Mesendoderm (in vitro differentiated cells): ENCODE measurements at places on chromosomes 4 and X.
A peak's percentile ranks its signal among the peaks of the same experiment; 100 is the strongest.

- no peaks in the 10 kb centered on the region for H3K4me1 ChIP-seq
- H3K27ac ChIP-seq: no peak overlapping the region
- H3K4me3 ChIP-seq: no peak overlapping the region
- no peak for DNase-seq
These were observed 25.3 kb downstream of the FAM47E start for GRCh38 chr4:76276813-76277212.

- no peaks in the 10 kb centered on the region for H3K36me3 ChIP-seq
- no peak overlapping the region for H3K27ac ChIP-seq
- no peak overlapping the region for H3K4me3 ChIP-seq
- DNase-seq: no peak
These were observed 54.0 kb downstream of the MAML3 start for GRCh38 chr4:140099983-140100382.

GRCh38 chr4:101981756-101982155 is 191.2 kb downstream of the BANK1 start:
- no peak overlapping the region for H3K27ac ChIP-seq
- no peaks in the 10 kb centered on the region for H3K36me3 ChIP-seq
- H3K4me1 ChIP-seq: no peaks in the 10 kb centered on the region
- H3K4me3 ChIP-seq: no peak overlapping the region

GRCh38 chr4:6327220-6327917 is 57.7 kb downstream of the WFS1 start:
- H3K27me3 ChIP-seq: no peaks in the 10 kb centered on the region
- no peak overlapping the region for H3K27ac ChIP-seq
- peak; percentile 76 for DNase-seq
- no peaks in the 10 kb centered on the region for H3K36me3 ChIP-seq

- H3K4me1 ChIP-seq: no peaks in the 10 kb centered on the region
- no peaks in the 10 kb centered on the region for H3K36me3 ChIP-seq
- H3K27ac ChIP-seq: no peak overlapping the region
- no peak for DNase-seq
- no peaks in the 10 kb centered on the region for H3K27me3 ChIP-seq
- H3K4me3 ChIP-seq: no peak overlapping the region
These were observed 1115.4 kb downstream of the STPG2 start for GRCh38 chr4:97027728-97028410.

DNA sequence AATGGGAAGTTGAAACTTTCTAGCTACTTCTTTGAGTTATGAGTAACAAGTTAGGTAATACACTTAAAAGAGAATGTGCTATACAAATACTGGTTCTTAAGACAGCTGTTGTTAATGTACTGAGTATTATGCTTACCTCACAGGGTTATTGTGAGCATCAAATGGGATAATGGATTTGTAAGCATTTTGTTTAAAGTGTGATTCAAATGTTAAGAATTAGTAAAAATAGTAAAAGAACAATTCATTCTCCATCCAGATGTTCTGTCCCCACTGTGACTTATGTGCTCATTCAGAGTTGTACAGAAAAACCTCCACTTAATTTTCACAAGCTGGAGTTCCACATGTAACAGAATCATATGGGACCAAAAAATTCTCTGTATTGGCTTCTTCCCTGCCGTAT is 63.6 kb downstream of the AR start:
- H3K36me3 ChIP-seq: no peaks in the 10 kb centered on the region
- H3K27me3 ChIP-seq: no peaks in the 10 kb centered on the region
- no peak overlapping the region for H3K27ac ChIP-seq
- no peak for DNase-seq
- no peaks in the 10 kb centered on the region for H3K4me1 ChIP-seq
- no peak overlapping the region for H3K4me3 ChIP-seq

- H3K27me3 ChIP-seq: no peaks in the 10 kb centered on the region
- H3K4me3 ChIP-seq: no peak overlapping the region
- no peak overlapping the region for H3K27ac ChIP-seq
- peaks cover 2% of the 10 kb centered on the region for H3K4me1 ChIP-seq
These were observed 139.0 kb downstream of the TSPAN5 start for GRCh38 chr4:98519268-98519977.

GRCh38 chr4:1760521-1761071 is 32.5 kb upstream of the FGFR3 start:
- no peaks in the 10 kb centered on the region for H3K4me1 ChIP-seq
- H3K36me3 ChIP-seq: no peaks in the 10 kb centered on the region
- no peak overlapping the region for H3K27ac ChIP-seq
- no peak overlapping the region for H3K4me3 ChIP-seq

GRCh38 chr4:94575652-94576051 is 123.9 kb downstream of the PDLIM5 start:
- peaks cover 3% of the 10 kb centered on the region for H3K4me1 ChIP-seq
- no peaks in the 10 kb centered on the region for H3K27me3 ChIP-seq
- no peak overlapping the region for H3K4me3 ChIP-seq
- peak; percentile 34 for DNase-seq
- no peaks in the 10 kb centered on the region for H3K36me3 ChIP-seq

DNA sequence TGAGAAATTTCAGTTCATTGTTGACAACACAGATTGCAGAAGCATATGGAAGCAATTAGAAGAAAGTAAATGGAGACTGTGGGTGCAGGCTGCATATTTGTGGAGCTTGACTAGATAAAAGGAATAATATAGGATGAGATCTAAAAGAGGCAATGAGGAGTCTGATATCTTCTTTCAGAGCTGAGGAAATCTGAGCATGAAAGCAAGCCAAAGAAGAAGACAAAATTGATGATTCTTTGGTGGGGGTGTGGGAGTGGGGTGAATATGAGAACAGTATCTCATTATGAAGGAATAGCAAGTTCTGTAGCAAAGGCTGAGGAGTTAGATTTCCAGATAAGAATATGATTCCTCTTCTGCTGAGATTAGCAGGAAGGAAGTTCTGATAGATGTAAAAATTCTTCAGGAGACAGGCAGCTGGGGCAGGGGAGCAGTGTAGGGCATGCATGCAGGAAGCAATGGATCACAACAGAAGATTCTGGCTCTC is 6.1 kb upstream of the PDHA2 start:
- H3K4me1 ChIP-seq: no peaks in the 10 kb centered on the region
- no peak overlapping the region for H3K4me3 ChIP-seq
- H3K27ac ChIP-seq: no peak overlapping the region
- H3K36me3 ChIP-seq: no peaks in the 10 kb centered on the region
- no peaks in the 10 kb centered on the region for H3K27me3 ChIP-seq

DNA sequence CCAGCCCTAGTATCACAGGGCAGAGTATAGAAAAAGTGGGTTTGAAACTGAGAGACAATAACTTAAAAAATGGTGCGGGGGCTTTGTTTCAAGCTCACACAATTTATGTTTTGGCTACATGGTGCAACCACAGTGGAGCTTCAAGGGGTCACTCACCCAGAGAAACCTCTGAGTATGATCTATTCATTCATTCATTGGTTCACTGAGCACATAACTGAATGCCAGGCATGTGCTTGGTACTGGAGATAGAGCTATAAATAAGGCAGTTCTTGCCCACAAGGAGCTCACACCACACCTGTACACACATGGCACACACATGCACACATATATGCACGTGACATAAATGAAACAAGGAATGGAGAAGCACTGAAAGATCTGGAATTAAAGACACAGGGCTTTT is 171.4 kb downstream of the NHS start:
- H3K27ac ChIP-seq: no peak overlapping the region
- H3K27me3 ChIP-seq: no peaks in the 10 kb centered on the region
- no peak for DNase-seq
- no peaks in the 10 kb centered on the region for H3K4me1 ChIP-seq
- H3K36me3 ChIP-seq: no peaks in the 10 kb centered on the region
- no peak overlapping the region for H3K4me3 ChIP-seq

DNA sequence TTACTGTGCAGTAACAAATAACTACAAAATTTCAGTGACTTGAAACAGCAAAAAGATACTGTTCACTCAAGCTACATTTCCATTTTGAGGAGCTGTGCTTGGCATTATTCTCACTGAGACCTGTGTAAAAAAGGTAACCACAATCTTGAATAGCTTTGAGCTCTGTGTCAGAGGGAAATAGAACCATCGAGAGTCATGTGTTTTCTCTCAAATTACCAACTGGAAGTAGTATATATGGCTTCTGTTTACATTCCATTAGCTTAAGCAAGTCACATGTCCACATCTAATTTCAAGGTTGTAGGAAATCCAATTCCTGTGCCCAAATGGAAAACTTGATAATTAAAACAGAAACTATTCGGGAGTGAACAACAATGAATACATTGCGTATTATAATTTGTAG is 82.9 kb upstream of the BANK1 start:
- H3K27me3 ChIP-seq: no peaks in the 10 kb centered on the region
- H3K4me3 ChIP-seq: no peak overlapping the region
- no peaks in the 10 kb centered on the region for H3K36me3 ChIP-seq
- H3K4me1 ChIP-seq: no peaks in the 10 kb centered on the region
- H3K27ac ChIP-seq: no peak overlapping the region

DNA sequence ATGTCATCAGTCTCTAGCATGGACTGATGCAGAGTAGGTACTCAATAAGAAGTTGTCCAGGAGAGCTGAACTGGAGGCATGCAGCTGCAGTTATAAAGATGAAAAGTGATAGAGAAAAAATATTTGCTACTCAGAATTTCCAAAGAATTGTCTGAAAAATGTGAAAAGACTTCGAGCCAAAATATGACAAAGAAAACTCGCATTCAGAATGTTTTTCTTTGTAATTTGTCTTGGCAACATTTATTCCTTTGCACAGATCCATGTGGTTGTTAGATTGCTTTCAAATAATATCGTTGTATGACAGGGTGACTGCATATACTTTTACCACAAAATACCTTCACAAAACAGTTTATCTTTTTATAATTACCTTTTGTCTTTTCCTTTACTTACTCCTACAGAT is 128.0 kb upstream of the SLC4A4 start:
- no peaks in the 10 kb centered on the region for H3K36me3 ChIP-seq
- no peak overlapping the region for H3K27ac ChIP-seq
- DNase-seq: no peak
- H3K4me1 ChIP-seq: no peaks in the 10 kb centered on the region

- no peak overlapping the region for H3K4me3 ChIP-seq
- H3K27ac ChIP-seq: no peak overlapping the region
- DNase-seq: no peak
- no peaks in the 10 kb centered on the region for H3K27me3 ChIP-seq
These were observed 51.7 kb downstream of the SLC7A11 start for GRCh38 chr4:138190452-138190858.

DNA sequence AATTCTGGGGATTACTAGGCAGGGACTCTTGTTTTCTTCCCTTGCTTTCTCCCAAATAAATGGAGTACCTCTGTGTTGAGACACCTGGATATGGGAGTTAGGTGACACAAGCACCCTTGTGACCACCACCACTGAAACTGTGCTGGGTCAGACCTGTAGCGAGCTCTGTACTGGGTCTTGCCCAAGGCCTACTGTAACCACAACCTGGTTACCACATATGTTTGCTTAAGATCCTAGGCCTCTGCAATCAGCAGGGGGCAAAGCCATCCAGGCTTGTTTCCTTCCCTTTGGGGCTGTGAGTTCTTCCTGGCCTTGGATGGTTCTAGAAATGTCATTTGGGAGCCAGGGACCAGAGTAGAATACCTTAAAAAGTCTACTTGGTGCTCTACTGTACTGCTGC is 49.4 kb downstream of the LPAR4 start:
- DNase-seq: no peak
- no peak overlapping the region for H3K27ac ChIP-seq
- H3K27me3 ChIP-seq: no peaks in the 10 kb centered on the region
- no peaks in the 10 kb centered on the region for H3K4me1 ChIP-seq
- no peak overlapping the region for H3K4me3 ChIP-seq

- no peak for DNase-seq
- no peak overlapping the region for H3K4me3 ChIP-seq
- no peaks in the 10 kb centered on the region for H3K4me1 ChIP-seq
- no peaks in the 10 kb centered on the region for H3K36me3 ChIP-seq
These were observed 22.2 kb downstream of the LIN54 start for GRCh38 chr4:82988323-82988832.

- H3K4me1 ChIP-seq: no peaks in the 10 kb centered on the region
- no peak overlapping the region for H3K4me3 ChIP-seq
- peak overlapping the region; percentile 5 for H3K27ac ChIP-seq
- peak; percentile 82 for DNase-seq
- no peaks in the 10 kb centered on the region for H3K27me3 ChIP-seq
- peaks cover 1% of the 10 kb centered on the region for H3K36me3 ChIP-seq
These were observed 68.3 kb downstream of the TEX13C start for GRCh38 chrX:125387945-125388344.

- DNase-seq: no peak
- H3K27me3 ChIP-seq: no peaks in the 10 kb centered on the region
- no peak overlapping the region for H3K27ac ChIP-seq
- H3K36me3 ChIP-seq: no peaks in the 10 kb centered on the region
These were observed 599.5 kb upstream of the ZFP42 start for GRCh38 chr4:187396106-187396505.

GRCh38 chr4:88533088-88533790 is 9.7 kb upstream of the PYURF start:
- no peak overlapping the region for H3K27ac ChIP-seq
- H3K4me3 ChIP-seq: no peak overlapping the region
- H3K27me3 ChIP-seq: no peaks in the 10 kb centered on the region
- DNase-seq: peak; percentile 42

GRCh38 chr4:4672402-4672801 is 130.6 kb upstream of the STX18 start:
- no peak overlapping the region for H3K27ac ChIP-seq
- no peak overlapping the region for H3K4me3 ChIP-seq
- DNase-seq: no peak
- peaks cover 2% of the 10 kb centered on the region for H3K4me1 ChIP-seq
- no peaks in the 10 kb centered on the region for H3K36me3 ChIP-seq

- H3K36me3 ChIP-seq: no peaks in the 10 kb centered on the region
- DNase-seq: no peak
- H3K4me3 ChIP-seq: no peak overlapping the region
These were observed 58.1 kb upstream of the ADRA2C start for GRCh38 chr4:3708103-3708510.

- H3K36me3 ChIP-seq: no peaks in the 10 kb centered on the region
- DNase-seq: no peak
- no peaks in the 10 kb centered on the region for H3K27me3 ChIP-seq
- no peak overlapping the region for H3K27ac ChIP-seq
- no peaks in the 10 kb centered on the region for H3K4me1 ChIP-seq
These were observed 25.3 kb upstream of the GATB start for GRCh38 chr4:151786158-151786495.

DNA sequence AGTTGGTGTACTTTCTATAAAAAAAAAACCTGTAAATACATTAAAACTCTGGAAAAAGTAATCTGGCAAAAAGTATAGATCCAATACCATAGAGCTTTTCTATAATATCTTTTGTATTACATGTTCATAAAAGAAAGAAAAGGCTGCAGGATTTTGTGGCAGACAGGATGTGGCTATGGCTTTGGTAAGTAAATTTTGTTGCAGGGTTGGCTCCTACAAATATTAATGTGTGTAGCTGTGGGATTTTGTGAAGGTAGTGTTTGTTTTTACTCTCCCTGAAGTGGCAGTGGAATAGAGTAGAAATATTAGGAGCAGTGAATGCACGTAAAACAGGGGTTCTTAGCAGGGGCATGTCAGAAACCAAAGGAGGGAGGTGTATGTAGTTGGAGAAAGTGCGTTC is 84.8 kb downstream of the TSPAN7 start:
- H3K27ac ChIP-seq: no peak overlapping the region
- no peaks in the 10 kb centered on the region for H3K27me3 ChIP-seq
- H3K4me3 ChIP-seq: no peak overlapping the region
- H3K4me1 ChIP-seq: no peaks in the 10 kb centered on the region
- no peaks in the 10 kb centered on the region for H3K36me3 ChIP-seq
- DNase-seq: no peak
